ENCODE measurements at places on chromosomes 3 and 15.

DNA sequence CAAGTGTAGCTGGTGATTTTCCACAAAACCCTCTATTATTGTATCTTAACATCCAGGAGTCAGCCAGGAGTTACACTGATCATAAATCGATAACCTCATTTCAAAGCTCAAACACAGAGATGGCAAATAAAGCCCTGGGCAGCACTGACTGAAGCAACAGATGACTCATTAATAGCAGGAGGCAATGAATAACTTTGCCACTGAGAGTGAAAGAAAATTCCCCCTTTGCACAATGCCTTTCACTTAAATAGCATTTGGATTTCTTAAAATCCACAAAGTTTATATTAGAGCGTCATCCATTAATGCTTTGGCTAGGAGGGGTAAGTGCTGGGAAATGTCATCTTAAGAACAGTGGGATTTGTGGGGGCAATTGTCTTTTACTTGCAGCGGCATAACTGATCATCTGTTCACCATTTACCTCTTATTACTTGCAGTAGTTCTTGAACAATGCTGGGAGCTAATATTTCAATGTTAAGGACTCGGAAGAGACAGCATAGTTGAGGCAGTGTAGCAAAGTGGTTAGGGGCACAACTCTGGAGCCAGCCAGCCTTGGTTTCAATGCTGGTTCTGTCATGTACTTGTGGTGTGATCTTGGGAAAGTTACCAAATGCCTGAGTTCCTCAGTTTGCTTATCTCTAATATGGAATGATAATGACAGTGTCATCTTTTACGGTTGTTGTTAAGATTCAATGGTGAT, 630.4 kb upstream of the TBL1XR1 start:
- no peak for DNase-seq

- no peak for DNase-seq
These were observed 126.8 kb upstream of the ARHGEF3 start for GRCh38 chr3:56928379-56929068.

- DNase-seq, result peak; percentile 13
These were observed 66.2 kb upstream of the THSD4 start for GRCh38 chr15:71048913-71049675.

DNA sequence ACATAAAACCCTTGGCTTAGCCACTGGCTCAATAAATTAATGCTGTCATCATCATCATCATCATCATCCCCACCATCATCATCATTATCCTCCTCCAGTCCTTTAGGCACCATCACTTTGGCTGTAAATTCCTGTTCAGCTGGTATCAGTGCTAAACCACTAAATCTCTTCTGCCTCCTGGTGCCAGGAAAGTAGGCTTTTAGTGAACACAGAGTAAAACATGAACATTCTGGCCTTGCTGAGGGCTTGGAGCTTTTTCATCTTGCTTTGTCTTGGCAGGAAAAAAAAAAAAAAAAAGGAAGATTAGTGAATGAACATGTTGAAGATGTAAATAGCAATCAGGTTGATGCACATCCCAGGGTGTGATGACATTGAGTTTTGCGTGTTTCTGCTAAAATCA, 67.3 kb upstream of the EIF1B start:
- DNase-seq, result no peak

GRCh38 chr3:6351752-6352151, 509.2 kb upstream of the GRM7 start:
- DNase-seq, result no peak

DNA sequence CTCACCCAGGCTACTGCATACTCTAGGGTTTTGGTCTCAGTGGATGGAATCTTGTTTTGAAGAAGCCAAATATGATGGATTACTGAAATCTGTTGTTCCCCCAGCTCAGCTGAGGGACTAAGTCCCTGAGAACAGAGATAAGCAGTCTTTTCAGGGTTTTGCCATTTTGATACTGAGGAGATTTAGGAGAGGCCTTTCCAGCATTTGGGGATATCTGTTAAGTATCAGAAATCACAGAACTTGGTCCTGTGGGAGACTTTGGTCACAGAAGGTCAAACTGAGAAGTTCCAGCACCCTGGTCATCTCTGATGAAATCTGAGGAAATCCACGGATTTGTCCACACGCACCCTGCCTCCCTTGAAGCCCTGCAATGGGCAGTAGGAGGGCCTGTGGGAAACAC, 181.0 kb upstream of the GADL1 start:
- DNase-seq, result no peak

GRCh38 chr3:48088056-48088748, 72.0 kb upstream of the MAP4 start:
- no peak for DNase-seq

DNA sequence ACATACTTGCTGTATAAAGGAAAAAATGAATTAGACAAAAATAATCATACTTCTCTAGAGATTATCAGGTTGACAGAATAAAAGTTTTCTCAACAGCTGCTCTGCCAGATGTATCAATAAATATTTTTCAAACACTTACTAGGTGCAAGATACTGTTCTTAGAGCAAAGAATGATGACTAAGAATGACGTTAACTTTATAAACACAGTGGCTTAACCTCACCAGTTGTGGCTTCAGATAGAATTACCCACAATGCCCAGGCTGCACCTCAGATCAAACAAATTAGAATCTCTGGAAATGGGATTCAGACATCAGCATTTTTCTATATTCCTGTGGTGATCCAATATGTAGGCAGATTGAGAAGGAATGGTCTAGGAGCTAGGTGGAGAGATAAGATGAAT, 422.4 kb upstream of the ATP11B start:
- DNase-seq, result peak; percentile 12

DNA sequence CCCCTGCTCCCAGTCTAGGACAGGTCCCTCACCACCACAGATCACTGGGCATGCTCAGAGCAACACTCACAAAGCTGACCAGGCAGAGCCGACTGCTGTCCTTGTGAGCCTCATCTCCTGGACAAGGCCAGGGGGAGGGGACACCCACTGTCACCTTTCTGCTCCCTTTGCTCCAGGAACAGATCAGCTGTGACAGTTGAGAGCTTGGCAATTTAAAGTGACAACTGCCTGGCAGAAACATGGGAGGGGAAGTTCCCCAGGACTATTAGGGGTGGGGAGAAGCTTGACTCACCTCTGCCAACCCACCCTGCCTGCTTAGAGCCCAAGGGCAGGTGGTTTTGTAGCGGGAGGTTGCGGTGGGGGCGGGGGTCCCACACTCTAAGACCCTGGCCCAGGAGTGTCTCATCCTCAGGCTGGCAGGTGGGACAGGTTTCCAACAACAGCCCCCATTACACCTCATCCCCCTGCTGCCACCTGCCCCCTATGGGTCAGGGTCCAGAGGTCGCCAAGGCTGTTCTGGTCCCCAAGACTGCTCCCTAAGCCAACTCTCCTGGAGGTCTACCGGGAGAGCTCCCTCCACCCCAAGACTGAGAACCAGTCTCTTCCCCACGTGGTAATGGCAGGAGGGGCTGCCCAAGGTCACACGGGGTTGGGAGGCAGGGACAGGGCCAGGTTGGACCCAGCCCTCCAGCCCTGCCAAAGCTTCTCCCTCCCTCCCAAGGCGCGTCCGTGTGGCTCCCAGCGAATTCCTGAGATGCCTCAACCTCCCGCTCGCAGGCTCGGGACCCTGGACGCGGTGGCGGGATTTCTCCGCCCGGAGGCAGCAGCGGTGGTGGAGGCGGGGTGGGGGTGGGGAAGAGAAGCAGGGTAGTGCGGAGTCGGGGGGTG, 80.4 kb downstream of the IQSEC1 start:
- no peak for DNase-seq

DNA sequence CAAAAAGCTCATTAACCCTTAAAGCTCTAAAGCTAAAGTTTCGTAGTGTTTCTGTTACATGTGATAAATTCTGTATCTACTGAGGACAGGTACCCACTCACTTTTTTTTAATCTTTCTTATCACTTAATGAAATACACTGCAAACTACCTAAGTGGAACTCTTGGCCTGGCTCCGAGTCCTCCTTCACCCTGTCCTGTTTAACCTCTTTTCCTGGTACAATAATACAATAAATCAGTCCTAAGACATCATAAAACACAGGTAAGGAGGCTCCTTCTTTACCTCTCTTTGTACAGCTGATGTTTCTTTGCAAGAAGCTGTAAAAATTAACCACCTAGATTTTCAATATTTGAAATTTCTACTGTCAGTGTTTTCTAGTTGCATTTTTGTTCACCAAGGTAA, 15.8 kb downstream of the SEMA6D start:
- DNase-seq, result no peak

DNA sequence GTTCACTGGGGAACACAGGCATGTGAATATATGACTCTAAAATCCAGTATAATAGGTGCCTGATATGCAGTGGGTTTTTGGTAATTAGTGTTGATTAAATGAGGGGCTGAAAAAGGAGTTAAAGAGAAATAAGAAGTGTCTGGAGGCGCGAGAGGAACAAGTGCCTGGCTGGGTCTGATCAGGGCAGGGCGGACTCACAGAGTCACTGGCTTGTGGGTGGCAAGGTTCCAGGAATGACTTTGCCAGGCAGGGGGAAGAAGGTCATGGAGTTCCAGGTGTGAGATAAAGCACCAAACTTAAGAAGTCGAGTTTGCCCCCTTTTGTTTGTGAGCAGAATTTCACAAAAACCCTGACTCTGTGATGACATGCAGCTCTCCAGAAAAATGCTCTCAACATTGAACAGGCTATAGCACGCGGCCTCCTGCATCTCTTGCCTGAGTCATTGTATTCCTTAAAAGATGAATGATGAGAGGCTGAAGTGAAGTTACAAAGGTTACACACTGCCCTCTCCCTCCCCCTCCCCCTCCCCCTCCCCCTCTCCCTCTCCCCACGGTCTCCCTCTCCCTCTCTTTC, 63.0 kb upstream of the LMCD1 start:
- DNase-seq, result no peak

DNA sequence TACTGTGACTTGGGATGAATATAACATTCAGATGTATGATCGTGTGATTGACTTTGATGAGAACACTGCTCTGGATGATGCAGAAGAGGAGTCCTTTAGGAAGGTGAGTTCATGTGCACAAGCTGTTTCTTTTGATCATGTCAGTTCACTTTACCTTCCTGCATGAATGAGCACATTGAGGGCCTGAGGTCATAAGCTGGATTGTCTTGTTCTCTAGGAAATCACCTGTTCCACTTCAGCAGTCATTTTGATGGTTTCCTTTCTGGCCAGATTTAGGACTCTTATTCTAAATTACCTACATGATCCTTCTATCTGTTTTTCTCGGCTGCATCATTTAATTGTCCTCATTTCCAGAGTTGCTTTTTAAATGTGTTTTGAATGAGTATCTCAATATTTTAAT, 4.1 kb downstream of the RCN2 start:
- DNase-seq, result no peak

GRCh38 chr3:154029926-154030325, 91.3 kb upstream of the ARHGEF26 start:
- DNase-seq, result no peak

GRCh38 chr15:83062768-83063180, 4.3 kb downstream of the BTBD1 start:
- DNase-seq, result no peak

GRCh38 chr15:43423793-43424192, 52.9 kb downstream of the TUBGCP4 start:
- DNase-seq, result peak; percentile 15

DNA sequence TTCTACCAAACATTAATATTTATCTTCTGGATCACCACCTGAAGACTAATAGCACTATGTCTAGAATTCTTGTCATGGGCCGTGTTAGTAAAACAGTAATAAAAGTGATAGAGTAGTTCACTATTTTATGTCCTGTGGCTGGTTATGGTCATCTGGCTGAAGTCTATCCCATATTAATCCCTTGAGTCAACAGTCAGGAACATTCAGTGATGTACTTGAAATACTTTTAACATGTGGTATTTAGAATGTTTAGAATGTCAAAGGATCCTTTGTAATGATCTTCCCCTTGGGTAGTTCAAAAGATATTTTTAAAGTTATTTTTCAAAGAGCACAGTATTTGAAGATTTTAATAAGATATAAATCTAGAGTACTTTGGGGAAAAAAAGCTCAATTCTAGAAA, 117.0 kb downstream of the MBNL1 start:
- no peak for DNase-seq

DNA sequence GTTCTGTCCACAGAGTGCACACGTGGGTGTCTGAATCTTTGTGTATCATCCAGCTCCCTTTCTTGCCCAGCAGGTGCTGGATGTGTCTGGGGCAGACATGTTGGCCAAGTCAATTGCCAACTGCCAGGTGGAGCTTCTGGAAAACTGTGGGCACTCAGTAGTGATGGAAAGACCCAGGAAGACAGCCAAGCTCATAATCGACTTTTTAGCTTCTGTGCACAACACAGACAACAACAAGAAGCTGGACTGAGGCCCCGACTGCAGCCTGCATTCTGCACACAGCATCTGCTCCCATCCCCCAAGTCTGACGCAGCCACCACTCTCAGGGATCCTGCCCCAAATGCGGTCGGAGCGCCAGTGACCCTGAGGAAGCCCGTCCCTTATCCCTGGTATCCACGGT, 12.5 kb upstream of the RPP14 start:
- DNase-seq, result no peak

GRCh38 chr3:56048331-56048730, 419.9 kb downstream of the ERC2 start:
- no peak for DNase-seq

- peak; percentile 6 for DNase-seq
These were observed 729.1 kb downstream of the NTRK3 start for GRCh38 chr15:87527416-87527815.

DNA sequence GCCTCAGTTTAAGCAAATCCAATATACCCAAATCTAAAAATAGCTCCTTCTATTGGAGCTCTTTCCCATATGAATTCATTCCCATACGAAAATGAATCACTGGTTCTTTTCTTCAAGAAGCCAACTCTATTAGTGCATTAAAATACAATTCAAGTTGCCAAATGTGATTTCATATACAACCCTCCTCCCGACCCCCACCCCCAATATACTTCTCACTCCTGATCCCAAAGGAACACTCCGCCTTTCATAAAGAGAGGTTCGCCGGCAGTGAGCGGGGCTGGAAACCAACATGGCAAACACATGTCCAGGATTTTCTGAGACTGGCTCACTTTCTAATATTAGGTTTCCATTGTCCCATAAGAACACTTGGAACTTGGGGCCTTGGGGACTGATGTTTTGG, 48.5 kb downstream of the MAGEF1 start:
- DNase-seq, result no peak

DNA sequence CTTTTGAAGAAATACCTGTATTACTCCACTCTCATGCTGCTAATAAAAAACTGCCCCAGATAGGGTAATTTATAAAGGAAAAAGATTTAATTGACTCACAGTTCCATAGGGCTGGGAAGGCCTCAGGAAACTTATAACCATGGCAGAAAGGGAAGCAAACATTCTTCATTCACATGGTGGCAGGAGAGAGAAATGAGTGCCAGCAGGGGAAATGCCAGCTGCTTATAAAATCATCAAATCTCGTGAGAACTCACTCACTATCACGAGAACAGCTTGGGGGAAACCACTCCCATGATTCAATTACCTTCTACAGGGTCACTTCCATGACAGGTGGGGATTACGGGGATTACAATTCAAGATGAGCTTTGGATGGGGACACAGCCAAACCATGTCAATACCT, 18.7 kb downstream of the MFSD1 start:
- DNase-seq, result no peak

GRCh38 chr3:62252438-62253157, 120.8 kb downstream of the FEZF2 start:
- no peak for DNase-seq

- DNase-seq, result no peak
These were observed 373.7 kb upstream of the NECTIN3 start for GRCh38 chr3:110697961-110698360.

Data from H54 (cell line).